ENCODE measurements at places on chromosomes 4 and X.
A peak's percentile ranks its signal among the peaks of the same experiment; 100 is the strongest.

GRCh38 chr4:185845966-185846365 lies 34.0 kb upstream of the SORBS2 start:
- DNase-seq: no peak

GRCh38 chrX:31981546-31982062 lies 909.8 kb upstream of the FTHL17 start:
- DNase-seq: no peak

- DNase-seq: peak; percentile 25
Observed at GRCh38 chrX:150887906-150888465, 10.5 kb downstream of the CD99L2 start.

DNA sequence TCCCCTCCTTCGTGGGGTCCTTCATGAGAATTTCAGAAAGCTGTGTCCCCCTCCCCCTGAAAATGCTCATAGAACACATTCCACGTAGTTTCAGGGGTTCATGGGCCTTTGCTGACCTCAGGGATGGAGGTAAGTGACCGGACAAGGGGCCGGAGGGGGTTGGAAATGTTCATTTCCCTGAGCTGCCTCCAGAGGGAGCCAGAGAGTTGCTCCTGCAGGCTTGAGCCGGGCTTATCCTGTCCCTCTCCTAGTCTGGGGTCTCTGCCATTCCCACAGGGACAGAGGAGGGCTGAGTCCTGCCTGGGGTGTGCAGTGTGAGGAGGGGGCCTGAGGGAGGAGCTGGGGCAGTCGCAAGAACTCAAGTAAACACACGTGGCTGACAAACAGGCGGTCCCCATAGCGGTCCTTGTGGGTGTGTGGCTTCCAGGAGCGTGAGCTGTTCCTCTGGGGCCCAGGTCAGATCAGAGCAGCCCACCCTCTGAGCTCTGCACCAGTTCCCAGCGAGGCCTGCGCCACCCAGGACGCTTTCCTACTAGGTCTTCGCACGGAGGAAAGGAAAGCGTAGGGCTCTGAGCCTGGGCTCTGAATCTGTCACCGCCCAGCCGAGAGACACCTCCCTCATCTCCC lies 62.5 kb downstream of the WFS1 start:
- no peak for DNase-seq

DNA sequence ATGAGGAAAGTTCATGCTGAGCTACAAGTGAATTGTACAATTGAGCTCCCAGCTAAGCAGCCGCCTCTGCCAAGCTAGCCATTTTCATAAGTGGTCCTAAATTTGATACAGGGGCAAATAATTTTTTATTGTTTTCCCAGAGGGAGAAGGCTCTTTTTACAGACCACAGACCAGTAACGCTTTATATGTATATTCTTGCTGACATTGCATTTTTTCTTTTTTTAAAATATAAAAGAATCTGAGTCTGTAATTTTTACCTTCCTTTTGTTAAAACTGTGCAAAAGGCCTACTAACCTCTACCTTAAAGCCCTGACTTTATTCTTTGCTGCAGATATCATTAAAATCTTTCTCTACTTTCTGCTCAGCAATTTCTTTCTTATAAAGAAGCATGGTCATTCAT lies 501.2 kb upstream of the INTU start:
- no peak for DNase-seq

DNA sequence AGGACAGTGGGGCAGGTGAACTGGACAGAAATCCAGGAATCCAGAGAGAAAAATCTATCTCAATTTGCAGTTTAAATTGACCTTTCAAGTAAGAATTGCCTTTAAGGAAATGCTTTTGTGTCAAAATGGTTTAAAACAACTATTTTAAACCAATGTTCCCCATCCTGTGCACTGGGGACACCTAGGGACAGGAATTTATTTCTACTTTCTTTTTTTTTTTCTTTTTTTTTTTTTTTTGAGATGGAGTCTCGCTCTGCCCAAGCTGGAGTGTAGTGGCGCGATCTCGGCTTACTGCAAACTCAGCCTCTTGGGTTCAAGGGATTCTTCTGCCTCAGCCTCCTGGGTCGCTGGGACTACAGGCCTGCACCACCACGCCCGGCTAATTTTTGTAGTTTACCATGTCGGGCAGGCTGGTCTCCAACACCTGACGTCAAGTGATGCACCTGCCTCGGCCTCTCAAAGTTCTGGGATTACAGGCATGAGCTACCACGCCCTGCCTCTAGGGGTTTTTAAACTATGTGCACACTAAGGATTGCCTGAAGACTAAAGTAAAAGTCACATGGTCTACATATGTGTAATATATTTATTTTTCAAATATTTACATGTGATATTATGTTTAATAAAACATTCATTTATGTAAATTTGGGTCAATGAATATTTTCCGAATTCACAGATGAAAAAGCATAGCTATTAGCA lies 1213.4 kb downstream of the STIM2 start:
- no peak for DNase-seq

DNA sequence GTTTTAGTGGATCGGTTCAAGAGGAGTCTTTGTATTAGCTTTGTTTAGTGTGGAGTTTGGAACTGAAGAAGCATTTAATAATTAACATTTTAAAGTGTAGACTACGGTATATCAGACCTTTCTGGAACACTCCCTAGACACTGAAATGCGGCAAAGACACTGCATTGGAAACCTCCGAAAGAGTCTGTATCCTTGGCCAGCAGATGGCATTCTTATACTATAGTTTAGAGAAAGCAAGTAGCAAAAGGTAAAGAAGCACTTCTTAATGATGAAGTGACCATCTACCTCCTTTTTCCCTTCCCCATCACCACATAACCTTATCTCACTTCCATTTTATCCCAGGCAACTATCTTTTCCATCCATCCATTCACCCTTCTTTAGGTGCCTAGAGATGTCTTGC lies 7.6 kb downstream of the FABP2 start:
- peak; percentile 52 for DNase-seq

GRCh38 chr4:11730545-11730944 lies 301.9 kb upstream of the HS3ST1 start:
- no peak for DNase-seq

- no peak for DNase-seq
Observed at GRCh38 chr4:129488427-129488826, 392.5 kb downstream of the C4orf33 start.

DNA sequence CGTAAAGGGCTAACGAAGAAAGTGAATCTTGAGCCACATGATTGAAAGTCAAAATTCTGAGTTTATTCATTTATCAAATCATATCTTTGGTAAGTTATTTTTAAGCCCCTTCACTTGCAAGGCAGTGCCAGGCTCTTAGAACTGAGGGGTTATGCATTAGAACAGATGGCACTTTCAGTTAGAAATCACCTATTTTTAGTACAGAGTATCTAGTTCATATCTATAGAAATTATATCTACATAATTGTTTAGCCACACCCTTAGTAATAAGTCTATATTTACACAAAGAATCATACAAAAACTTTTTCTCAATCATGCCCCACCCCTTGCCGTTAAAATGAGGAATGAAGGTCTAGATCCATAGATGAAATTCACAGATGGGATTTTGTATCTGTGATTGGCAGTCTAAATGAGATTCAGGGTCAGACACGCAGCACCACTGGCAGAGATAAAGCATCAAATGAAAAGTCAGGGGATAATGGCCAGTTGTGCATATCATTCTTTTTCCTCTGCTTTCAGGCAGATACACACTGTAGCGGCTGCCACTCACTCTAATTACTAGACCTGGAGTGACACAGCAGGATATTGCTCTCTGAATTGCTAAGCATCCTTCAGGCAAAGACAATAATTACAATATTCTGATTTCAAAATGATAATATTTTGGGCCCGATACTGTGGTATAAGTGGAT lies 440.5 kb downstream of the MAPK10 start:
- DNase-seq: no peak

- no peak for DNase-seq
Observed at GRCh38 chr4:19375931-19376330, 875.8 kb upstream of the SLIT2 start.

DNA sequence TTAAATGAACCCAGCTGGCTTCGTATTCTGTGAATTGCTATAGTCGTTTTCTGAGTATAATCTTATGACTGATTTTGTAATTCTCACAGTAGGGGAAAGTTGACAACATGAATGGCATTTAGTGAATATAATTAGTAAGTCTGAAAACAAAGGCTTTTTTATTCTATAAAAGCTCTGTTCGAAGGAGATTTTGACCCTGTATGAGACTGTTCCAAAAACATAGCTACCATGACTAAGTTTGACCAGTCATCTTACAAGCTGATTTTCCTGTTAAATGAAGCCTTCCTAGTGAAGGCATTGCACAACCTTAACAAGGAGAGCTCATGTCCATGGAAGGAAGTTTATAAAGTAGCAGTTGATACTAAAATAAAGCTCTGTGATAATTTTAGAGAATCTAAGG lies 242.3 kb downstream of the RPA4 start:
- peak; percentile 46 for DNase-seq

DNA sequence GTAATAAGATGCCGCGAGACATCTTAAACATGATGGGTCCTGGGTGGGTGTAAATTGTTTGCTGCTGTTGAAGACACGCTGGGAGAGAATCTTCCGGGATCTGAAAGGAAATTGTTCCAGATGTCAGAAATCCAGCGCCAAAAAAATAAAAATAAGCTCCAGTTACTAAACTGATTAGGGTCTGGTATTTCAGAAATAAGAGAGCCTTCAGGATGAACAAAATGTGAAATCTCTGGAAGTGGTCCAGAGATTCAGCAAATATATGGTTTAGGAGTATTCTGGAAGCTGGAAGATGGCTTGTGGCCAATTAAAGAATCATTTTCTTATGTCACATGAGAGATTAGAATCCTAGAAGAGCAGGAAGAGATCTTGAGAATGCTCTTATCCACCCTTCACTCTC lies 75.8 kb upstream of the NHS start:
- no peak for DNase-seq

DNA sequence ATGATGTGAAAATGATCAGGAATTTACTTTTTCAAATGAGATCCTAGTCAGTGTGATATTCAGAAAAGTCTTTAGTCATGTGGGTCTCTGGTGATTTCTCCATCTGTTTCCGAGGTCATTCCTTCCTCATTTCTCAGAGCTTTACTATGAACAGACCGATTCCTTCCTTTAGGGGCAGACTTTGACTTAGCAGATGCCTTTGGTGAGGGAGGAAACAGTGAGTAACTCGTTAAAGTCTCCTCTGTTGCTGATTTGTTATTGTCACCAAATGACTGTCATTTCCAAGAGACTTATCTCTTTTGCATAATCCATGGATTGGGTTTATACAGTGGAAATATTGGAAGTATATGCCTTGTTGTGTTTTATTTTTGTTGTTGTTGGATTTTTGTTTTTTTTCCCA lies 76.2 kb upstream of the CD99 start:
- peak; percentile 91 for DNase-seq

DNA sequence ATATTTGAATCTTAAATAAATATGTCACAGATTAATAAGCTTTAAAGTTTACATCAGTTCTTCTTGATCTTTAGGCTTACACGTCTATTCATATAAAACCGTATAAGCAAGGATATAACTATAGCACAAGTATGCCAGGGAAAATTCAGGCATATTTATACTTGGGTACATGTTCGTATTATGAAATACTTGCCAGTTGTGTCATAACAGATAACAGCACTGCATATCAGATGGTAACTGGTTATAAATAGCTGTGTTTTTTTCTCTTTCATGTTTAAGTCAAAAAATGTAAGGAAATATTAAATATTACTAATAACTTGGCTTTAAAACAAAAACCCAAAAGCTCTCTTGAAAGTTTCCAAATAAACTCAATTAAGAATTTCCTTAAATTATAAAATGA lies 17.5 kb downstream of the BRWD3 start:
- peak; percentile 62 for DNase-seq

DNA sequence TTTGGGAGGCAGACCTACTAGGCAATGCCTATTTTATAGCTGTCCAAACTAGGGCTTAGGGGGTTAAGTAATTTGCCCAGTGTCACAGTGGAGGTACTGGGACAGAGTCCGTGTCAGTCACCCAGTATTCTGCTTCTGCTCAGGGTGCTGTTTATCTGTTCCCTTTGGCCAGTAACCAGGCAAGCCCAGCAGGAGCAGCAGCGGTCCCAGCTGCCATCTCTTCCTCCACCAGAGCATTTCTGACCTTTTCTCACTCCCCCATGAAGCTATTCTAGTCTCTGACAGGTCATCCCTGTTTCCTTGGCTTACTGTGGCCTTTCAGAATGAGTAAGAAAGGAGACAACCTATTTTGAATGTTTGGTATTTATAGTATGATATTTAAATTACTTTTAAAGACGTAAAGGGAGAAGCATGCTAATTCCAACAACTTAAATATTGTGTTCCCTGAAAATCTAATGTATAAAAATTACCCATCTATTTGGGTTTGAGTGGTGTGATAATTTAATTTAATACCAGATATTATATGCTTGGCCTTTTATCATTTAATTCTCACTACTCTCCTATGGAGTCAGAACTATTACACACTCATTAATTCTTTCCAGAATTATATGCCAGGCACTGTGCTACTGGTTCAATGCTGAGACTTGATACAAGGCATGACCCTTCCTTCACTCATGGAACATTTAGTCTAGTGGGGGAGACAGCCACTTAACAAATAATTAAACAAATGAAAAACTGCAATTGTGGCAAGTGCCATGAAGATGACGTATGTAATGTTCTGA lies 60.6 kb downstream of the RPS6KA3 start:
- no peak for DNase-seq

DNA sequence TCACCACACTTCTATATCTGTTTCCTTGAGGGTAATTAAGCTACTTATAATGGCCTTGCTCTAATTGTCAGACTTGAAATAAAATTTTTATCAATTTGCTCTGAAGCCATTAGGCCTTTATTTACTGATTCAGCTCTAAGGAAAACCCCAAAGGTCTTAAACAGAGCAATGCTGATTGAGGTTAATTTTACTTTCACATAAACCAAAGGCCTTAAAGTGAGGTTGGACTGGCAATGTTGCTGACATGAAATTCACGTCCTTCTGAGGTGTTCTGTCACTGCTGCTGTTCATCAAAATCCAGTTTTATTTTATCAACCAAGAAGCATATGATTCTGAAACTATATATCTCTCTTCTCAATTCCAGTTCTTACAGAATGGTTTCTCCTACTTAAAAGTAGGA lies 21.7 kb upstream of the GPRIN3 start:
- no peak for DNase-seq

- peak; percentile 30 for DNase-seq
Observed at GRCh38 chr4:70715097-70715496, 6.7 kb upstream of the RUFY3 start.

DNA sequence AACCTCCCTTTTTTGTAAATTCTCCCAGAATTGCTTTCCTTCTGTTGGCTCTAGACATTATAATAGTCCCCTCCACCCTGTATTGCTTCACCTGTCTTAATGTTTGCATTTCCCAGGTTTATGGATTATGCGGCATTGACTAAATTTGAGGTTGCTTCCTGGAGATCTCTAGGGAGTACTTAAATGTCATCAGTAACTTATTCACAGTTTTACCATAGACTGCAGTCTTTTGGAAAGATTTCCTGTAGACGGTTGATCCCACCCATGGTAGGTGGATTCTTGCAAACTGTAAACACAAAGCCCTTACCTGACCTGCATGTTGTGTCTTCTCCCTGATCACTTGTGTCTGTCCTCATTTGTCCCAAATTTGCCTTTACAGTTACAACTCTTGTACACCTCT lies 6.2 kb upstream of the NOX1 start:
- DNase-seq: no peak

- no peak for DNase-seq
Observed at GRCh38 chrX:68345025-68345424, 88.3 kb downstream of the OPHN1 start.
